ENCODE measurements at places on chromosomes 1 and 21.

- no peak for DNase-seq
Observed at GRCh38 chr1:235950318-235950717, 83.6 kb upstream of the LYST start.

DNA sequence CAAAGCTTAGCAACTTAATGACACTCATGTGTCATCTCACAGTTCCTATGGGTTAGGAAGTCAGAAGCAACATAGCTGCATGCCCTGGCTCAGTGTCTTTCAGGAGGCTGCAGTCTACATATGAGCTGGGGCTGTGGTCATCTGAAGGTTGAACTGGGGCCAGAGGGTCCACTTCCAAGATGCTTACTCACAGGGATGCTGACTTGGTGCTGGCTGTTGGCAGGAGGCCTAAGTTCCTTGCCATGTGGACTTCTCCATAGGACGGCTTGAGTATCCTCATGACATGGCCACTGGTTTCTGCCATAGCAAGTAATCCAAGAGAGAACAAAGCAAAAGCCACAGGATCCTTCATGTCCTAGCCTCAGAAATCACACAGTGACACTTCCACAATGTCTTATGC lies 12.1 kb upstream of the FAM43B start:
- no peak for DNase-seq

DNA sequence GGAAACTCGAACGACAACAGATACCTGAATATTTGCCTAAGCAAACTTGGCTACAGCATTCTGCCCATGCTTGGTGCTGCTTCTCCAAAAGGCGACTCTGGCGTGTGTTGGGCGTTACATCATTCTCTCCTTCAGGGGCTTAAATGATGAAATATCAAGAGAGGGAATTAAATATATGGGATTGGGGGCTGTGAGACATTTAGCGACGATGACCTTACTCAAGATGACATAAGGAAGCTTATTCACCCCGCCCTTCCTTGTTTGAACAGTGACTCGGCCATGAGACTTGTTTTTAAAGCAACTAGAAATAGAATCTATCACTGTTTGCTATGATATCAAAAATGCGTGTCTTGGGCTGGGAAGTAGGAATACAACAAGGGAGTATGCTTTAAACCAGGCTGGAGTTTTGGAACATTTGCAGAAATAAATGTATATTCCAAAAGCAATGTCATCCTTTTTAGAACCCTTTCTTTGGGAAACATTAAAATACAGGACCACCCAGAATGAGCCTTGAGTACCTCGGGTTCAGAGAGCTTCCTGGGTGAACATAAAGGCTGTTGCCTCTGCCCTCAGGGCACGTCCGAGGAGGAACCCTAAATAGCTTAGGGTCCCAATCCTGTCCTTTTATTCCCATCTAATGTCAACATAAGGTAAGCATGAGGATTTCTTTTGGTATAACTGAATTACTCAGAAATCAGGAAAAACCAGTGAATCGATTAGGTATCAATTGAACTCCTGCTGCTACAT lies 123.3 kb upstream of the SLC45A1 start:
- DNase-seq, result no peak

DNA sequence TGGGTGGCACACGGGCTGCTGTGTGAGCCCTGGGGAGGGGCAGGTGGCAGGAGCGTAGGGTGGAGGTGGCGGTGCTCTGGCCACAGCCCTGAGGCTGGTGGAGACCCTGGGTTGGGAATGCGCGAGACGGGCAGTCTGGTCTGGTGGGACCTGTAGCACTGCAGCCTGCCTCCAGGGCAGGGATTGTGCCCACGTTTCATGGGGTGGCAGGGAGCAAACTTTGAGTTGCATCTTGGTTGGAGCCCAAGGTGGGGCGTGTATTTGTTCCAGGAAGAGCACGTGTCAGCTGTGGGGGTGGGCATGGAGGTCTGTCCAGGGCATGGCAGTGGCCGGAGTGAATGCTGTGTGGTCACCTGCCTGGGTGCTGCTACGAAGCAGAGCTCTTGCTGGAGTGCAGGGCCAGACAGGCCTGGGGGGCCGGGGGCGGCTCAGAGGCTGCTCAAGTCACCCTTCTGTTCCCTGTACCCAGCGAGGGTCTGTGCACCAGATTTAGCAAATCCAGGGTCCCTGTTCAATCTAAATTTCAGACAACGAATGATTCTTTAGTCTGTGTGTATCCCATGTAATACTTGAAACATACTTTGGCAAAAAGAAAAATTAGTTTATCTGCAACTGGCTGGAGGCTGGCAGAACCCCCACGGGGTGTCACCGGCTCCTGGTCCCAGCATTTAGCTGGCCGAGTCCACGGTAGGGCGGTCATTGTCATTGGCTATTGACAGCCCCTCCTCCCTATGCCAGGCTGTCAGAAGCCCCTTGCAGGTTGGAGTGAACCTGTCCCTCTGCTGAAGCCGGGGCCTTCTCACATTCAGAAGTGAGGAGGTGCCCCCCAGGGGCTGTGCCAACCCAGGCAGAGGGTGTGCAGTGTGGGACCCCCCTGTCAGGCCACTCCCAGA lies 27.3 kb downstream of the KRTAP10-1 start:
- DNase-seq, result no peak

GRCh38 chr1:22709891-22710700 lies 543 bp upstream of the EPHB2 start:
- DNase-seq, result peak; percentile 92

GRCh38 chr1:36126797-36127500 lies 1.9 kb upstream of the COL8A2 start:
- DNase-seq, result no peak

- DNase-seq, result no peak
Observed at GRCh38 chr1:113392541-113393128, 2.3 kb downstream of the MAGI3 start.

Measured in lower leg skin (tissue), 4 donors.